LHCN-M2 (cell line): ENCODE measurements at places on chromosomes 12 and 14. TPM values are rescaled to one million over a fixed set of nuclear protein-coding genes. Genes with fewer than 3 reads are reported as not detected.

- no peak for DNase-seq
These were observed 139.8 kb downstream of the DACT1 start for GRCh38 chr14:58777541-58777979.

GRCh38 chr12:102757154-102757881 lies 159.7 kb downstream of the PAH start:
- DNase-seq, result no peak

GRCh38 chr14:21068521-21069387 lies 1.4 kb upstream of the ARHGEF40 start:
- DNase-seq, result peak; percentile 38

GRCh38 chr12:130280742-130281141 lies 56.9 kb upstream of the PIWIL1 start:
- DNase-seq, result no peak

DNA sequence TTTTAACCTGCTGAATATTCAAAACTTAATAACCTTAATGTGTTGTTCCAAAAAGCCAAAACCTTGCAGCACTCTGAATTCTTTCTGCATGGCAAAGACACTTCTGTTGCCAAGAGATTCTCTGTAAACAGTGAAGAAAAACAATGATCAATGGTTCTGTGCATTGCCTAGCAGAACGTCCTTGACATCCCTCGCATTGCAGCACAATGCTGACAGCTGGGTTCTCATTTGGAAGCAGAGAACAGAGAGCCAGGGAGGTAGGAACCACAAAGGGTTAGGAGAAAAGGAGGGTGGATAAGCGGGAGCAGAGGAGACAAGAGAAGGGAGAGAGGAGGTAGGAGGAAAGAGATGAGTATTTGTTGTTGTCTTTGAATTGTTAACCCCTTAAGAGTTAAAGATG lies 501.1 kb downstream of the NAV3 start:
- DNase-seq, result peak; percentile 14

- DNase-seq, result peak; percentile 19
These were observed 277.4 kb upstream of the SOX5 start for GRCh38 chr12:24226745-24227350.

- DNase-seq, result no peak
These were observed 23.7 kb upstream of the RERG start for GRCh38 chr12:15244926-15245325.

GRCh38 chr12:18429366-18429765 lies 168.0 kb downstream of the PIK3C2G start:
- no peak for DNase-seq

DNA sequence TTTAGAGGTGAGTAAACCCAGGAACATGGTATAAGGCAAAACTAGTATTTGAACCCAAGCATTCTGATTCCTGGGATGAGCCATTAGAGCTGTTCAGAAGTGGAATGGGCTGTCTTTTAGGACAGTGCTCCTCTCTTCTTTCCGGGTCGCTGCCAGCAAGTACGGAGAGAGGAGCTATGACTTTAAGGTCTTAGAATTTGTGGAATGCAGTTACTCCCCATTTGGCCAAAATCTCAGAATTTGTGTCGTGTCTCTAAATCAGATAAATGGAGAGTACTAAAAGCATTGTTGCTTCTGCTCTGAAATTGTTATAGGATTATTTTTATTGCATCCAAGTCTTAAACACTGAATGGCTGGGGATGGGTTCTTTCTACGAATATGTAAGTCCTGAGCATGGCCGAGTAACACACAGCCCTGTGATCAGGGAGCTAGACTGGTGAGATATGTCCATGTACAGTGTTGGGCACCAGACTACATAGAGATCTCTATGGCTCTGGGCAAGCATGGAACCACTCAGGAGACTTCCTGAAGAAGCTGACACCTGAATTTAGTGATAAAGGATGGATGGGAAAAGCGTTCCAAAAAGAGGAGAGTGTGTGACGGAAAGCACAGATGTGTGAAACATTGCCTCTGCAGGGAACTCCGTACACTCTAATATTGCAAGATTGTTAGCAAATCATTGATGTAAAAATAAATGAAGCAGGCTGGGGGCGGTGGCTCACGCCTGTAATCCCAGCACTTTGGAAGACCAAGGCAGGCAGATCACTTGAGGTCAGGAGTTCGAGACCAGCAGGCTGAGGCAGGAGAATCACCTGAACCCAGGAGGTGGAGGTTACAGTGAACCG lies 184.7 kb downstream of the SRGAP1 start:
- peak; percentile 19 for DNase-seq

DNA sequence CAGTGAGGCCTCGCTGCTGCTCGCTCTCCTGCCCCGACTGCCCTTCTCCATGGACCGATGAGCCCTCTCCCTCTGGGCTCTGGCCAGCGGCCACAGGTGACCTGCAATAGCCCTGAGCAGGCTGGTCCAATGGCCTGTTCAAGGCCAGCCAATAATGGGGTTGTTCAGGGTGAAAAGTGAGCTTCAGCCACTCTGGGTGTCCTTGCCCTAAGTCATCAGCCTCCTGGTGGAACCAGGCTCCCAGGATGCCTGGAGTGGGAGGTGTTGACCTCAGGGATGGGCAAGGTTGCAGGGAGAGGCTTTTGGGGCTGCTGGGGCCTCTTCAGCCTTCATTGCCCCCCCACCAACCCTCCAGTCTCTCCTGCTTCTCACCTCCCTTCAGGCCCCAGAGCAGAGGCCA lies 79.7 kb downstream of the RFLNA start:
- no peak for DNase-seq

DNA sequence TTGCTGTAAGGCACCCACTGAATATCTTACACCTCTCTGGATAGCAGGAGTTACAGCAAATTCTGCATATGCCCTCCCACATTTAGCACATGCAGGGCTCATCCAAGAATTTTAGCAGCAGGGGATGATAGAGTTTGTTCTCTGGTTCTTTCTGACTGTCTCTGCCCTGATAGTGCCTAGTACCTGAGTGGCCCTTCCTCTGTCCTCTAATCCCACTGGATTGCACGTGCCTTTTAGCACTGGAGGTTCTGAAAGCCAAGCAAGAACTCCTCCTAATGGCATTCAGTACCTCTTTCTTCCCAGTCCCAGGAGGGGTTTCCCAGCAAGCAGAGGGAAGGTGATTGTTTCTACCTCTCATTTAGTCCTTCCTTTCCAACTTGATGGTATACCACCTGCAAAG lies 406.4 kb downstream of the ZFP36L1 start:
- DNase-seq, result no peak

DNA sequence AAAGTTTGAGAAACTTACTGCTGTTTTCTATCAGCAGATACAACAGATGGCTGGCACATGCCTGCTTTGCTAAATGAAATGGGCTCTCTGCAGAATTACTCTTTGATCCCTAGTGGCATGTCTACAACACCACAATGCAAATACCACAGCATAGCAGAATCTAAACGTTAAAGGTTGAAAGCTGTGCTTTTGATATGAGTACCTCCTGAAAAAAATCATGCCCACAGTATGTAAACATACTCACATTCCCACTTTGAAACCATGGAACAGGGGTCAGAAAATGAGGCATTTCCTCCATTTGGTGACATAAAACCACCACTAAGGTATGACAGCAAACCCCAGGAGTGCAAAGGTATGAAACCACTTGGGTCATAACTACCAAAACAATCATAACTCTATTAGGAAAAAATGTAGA lies 7.5 kb downstream of the WIF1 start:
- peak; percentile 28 for DNase-seq

GRCh38 chr14:56318393-56319115 lies 200.3 kb downstream of the PELI2 start:
- no peak for DNase-seq

GRCh38 chr12:53971129-53971528 lies 1.8 kb upstream of the HOXC11 start:
- DNase-seq, result no peak

Gene PRIMA1
- not detected in 2 replicates for total RNA-seq

Gene GLIPR1L1
- total RNA-seq, result not detected in 2 replicates

Gene OR6C2
- not detected in 2 replicates for total RNA-seq

Gene KLRB1
- not detected in 2 replicates for total RNA-seq

Gene IRAK3
- 0.63 and 1.3 TPM in 2 replicates for total RNA-seq

Gene RECQL
- total RNA-seq, result 127 and 128 TPM in 2 replicates

Gene PPP1R1A
- total RNA-seq, result not detected in 2 replicates

Gene INHBC
- total RNA-seq, result not detected in 2 replicates

Gene BICDL1
- total RNA-seq, result not detected in 2 replicates
